ENCODE measurements at places on chromosomes 12 and 14.

DNA sequence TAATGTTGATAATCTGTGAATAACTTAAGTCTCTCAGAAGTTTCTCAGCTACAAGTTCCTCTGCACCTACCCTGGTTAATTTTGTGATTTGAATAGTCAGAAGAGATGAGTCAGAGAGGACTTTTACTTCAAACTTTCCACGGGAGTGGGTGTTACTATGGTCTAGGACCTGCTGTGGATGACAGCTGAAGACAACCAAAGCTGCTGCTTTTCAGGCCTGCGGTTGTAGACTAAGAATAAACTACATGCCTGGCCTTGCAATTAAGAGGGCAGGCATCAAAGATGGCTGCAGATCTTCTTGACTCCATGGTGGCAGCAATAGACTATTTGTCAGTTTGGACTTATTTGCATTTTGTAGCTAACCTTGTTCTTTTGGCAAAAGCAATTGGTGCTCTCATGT lies 227.1 kb upstream of the KRR1 start:
- no peak for DNase-seq

DNA sequence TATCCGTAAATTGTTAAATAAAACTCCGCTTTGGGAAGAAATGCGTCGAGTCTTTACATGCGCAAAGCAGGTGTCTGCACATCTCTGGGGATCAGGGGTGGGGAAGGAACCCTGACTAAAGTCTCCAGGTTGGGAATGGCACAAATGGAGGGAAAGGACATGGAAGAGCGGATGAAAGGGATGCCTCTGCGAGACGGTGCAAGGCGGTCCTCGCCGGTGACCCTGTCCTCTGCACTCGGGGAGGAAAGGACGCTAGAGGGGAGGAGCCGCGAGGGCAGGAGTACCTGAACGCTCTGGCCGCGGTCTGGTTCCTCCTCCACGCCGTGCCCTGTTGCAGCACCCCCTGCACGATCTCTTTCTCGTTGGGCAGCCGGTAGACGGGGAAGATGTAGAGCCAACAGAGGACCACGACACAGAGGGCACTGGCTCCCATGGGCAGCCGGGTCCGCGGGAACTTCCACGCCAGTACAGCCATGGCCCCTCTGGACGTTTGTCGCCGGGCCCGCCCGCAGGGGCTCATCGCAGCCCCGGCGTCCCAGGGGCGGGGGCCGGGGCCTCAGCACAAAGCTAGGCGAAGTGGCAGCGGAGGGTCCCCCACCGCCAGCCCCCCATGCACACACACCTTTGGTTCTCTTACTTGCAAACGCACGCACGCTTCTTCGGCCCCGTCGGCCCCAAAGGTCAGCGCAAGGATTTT lies 646 bp downstream of the ST8SIA1 start:
- peak; percentile 59 for DNase-seq

DNA sequence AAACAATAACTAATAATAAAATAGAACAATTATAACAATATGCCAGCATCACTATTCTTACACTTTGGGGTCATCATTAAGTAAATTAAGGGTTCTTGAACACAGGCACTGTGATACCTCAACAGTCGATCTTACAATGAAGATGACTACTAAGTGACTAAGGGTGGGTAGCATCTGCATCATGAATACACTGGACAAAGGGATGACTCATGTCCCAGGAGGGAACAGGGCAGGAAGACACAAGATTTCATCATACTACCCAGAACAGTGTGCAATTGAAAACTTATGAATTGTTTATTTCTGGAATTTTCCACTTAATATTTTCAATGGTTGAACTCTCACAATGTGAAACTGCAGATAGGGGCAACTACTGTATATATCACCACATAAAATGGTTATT lies 19.7 kb downstream of the TSPAN19 start:
- no peak for DNase-seq

GRCh38 chr12:87142342-87142741 lies 886.2 kb upstream of the MGAT4C start:
- DNase-seq, result no peak

- no peak for DNase-seq
These were observed 5.5 kb upstream of the HCFC2 start for GRCh38 chr12:104058802-104059201.

DNA sequence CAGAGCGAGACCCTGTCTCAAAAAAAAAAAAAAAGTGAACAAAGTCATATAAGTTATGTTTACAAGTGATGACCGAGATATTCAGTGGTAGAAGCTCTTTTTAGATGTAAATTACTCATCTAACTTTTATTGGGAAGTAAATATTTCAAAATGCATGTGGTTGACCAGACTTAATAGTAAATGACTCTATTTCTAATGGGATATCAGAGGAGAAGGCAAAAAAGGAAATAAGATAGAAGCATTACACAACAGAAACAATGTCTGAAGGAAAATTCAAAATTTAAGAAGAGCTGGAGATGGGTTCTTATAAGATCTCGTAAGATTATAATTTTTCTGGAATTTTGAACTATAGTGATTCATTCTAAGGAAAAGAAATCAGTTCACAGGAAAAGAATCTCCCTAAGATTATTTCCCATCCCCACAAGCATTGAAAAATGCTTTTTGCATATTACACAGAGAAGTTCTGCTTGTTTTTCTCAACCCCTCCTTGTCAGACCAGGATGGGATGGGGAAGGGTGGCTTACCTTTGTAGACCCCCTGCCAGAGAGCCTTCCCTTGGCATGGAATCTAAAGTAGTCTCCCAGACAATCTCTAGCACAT lies 63.1 kb upstream of the STK38L start:
- DNase-seq, result no peak

DNA sequence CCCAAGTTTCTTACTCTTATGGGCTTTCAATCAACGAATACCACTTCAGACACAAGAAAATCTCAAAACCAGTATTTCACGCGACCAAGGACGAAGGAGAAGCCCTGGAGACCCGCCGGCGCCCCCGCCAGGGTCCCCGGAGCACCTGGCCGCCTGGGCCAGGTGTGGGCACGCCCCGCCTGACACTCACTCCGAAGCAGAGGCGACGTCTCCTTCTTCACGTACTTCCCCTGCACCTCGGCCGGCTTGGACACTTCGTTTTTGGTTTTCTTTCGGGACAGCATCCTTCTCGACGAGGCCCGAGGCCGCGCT lies 466 bp downstream of the SAV1 start:
- DNase-seq, result peak; percentile 9

GRCh38 chr12:84637926-84638325 lies 274.7 kb downstream of the SLC6A15 start:
- no peak for DNase-seq

DNA sequence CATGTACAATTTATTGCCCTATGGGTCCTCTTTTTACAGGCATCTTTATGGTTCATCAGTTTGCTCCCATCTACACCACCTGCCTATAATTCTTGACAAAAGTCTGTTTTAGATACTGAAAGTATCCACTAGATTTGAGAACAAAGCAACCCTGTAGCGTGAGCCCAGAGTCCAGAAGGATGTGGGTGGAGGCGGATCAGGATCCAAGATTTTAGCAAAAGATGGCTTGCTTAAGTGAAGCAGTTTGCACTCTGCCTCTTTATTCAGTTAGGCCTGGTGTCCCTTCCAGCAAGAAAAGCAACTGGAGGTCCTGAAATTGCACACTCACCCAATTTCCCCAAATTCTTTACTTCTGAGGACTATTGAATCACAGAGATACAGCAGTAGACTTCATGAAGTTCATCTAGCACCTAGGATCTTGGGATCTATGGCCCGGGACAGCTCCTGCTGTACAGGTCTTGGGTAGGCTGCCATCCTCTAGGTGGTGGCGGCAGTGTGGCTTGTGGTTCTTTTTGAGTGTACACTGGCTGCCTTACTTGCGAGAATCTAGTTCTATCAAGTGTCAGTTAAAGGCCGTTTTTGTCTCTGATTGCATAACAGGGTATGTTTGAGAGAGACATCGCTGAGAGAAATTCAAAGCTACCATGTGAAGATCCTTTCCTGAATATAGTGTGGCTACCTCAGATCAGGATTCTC lies 873.2 kb downstream of the NRXN3 start:
- no peak for DNase-seq

- DNase-seq, result no peak
These were observed 36.9 kb downstream of the PSEN1 start for GRCh38 chr14:73173092-73173735.

- peak; percentile 32 for DNase-seq
These were observed 508.0 kb downstream of the MDGA2 start for GRCh38 chr14:47167402-47167801.

GRCh38 chr12:119841433-119842210 lies 35.5 kb downstream of the CIT start:
- DNase-seq, result no peak

Data from SK-N-DZ (cell line).